ENCODE measurements at places on chromosomes 16 and 17.

DNA sequence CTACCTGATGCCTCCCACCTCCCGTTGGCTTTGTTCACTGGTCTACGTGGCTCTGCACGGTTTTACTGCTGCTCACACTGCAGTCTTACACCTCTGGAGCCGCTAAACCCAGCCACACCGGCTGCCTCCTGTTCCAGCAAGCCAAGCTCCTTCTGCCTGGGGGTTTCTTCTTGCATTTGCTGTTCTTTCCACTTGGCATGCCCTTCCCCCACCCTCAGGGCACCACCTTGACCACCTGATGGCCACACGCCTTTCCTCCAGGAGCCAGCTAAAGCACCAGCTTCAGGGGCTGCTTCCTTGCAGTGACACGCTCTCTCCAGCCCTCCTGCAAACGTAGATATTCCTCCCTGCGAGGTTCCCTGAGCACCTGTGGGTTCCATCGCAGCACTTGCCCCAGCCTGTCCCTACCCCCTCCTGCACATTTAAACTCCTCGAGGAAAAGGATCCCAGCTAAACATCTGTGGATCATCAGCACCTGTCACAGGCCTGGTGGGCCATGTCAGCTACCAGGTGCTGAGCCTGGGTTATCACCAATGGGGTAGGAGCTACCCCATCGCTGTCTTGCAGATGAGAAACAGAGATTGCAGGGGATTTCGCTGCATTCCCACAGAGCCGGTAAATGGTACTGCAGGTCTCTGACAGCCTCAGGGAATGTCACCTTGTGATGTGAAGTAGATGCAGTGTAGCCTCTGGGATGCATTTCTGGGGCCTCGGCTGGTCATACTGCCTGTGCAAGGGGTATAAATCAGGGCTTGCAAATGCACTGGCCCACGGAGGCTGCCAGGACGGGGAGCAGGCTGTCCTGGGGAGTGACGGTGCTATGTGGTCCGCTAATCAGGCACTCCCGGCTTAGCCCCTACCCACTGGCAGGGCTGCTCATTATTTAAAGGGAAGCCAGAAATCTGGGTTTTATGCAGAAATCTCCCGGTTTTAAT is 285.2 kb downstream of the CPPED1 start:
- DNase-seq: no peak

DNA sequence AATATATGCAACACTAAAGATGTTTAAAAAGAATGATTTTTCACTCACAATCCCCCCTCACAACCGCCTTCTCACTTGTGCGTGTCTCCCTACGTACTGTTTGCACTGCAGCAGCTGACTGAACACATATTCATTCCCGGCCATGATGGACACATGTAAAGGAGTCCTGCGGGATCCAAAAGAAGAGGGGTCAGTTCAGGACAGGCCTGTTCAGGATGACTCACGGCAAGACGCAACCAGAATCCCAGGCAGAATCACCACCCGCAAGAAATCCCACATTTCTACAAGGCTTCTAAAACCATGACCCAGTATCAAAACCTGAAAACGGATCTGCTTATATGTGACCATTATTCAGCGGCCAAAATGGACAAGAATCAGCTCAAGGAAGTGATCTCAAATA is 52.3 kb downstream of the CYB5D2 start:
- DNase-seq: no peak

DNA sequence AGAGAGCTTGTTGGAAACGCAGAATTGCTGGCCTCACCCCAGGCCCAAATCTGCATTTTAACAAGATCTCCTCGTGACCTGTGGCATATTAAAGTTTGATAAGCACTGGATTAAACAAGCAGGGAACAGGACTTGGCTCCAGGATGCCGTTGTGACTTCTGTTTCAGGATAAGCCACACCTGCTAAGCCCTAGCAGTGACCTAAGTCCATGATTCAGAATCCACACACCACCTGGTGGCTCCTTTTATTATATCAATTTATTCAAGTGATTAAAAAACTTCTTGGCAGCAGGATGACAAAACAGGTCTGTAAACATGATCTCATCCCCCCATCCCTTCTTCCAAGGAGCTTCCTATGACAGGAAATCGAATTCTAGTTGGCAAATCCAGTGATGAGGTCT is 9.1 kb downstream of the NAGPA start:
- DNase-seq: no peak

- DNase-seq: no peak
Observed at GRCh38 chr17:5563456-5563855, 20.9 kb downstream of the NLRP1 start.

DNA sequence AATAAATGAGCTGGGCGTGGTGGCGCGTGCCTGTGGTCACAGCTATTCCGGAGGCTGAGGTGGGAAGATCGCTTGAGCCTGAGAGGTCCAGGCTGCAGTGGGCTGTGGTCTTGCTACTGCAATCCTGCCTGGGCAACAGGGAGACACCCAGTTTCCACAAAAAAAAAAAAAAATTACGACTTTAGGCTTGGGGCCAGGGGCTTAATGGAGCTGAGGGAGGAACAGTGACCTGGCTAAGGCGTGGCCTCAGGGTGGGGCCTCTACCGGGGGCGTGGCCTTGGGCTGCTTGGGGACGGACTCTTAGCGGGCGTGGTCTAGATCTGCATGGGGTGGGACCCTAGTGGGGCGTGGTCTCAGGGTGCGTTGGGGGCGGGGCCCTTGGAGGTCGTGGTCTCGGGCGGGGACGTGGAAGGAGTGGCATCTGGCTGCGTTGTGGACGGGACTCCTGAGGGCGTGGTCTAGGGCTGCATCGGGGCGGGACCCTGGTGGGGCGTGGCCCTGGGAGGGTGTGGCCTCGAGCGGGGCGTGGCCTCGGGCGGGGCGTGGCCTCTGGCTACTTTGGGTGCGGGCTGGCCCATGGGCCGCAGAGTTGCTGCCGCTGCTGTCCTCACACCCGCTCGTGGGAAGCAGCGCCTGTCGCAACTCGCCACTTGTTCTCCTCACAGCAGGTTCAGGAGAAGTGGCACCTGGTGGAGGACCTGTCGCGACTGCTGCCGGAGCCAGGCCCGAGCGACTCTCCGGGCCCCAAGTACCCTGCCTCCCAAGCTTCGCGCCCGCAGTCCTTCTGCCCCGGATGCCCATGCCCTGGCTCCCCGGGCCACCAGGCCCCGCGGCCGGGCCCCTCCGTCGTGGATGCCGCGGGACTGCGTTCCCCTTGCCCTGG is 5.8 kb upstream of the C17orf99 start:
- peak; percentile 91 for DNase-seq

GRCh38 chr16:49665482-49666230 is 190.3 kb downstream of the ZNF423 start:
- DNase-seq: no peak

DNA sequence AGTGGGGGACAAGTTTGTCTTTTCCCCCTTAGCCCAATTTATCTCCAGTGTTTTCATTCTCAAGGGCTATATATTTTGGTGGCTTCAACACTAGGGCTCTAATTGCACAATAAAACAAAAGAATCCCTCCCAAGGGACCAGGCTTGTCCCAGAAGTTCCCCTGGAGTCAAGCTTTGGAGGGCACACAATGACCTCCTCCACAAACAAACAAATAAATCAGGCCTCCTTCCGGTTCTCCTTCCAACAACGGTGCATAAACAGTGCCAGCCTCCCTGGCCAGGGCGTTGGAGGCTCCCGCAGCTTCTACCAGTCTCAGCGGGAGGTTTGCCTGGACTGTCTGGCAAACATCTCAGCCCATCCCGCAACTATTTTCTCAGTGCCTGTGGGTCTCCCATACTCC is 188.0 kb upstream of the FOXF1 start:
- no peak for DNase-seq

DNA sequence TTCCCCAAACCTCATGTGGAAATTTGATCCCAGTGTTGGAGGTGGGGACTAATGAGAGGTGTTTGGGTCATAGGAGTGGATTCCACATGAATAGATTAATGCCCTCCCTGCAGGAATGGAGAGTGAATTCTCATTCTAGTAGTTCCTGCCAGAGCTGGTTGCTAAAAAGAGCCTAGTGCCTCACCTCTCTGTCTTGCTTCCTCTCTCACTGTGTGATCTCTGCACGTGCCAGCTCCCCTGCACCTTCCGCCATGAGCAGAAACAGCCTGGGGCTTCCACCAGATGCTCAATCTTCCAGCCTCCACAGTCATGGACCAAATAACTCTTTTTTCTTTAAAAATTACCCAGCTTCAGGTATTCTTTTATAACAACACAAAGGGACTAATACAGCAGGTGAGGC is 72.9 kb upstream of the CLEC3A start:
- DNase-seq: no peak

- DNase-seq: peak; percentile 27
Observed at GRCh38 chr17:38925263-38925995, at the start of gene LASP1NB. TSS of gene LASP1NB (plus strand) at chr17:38925614.

DNA sequence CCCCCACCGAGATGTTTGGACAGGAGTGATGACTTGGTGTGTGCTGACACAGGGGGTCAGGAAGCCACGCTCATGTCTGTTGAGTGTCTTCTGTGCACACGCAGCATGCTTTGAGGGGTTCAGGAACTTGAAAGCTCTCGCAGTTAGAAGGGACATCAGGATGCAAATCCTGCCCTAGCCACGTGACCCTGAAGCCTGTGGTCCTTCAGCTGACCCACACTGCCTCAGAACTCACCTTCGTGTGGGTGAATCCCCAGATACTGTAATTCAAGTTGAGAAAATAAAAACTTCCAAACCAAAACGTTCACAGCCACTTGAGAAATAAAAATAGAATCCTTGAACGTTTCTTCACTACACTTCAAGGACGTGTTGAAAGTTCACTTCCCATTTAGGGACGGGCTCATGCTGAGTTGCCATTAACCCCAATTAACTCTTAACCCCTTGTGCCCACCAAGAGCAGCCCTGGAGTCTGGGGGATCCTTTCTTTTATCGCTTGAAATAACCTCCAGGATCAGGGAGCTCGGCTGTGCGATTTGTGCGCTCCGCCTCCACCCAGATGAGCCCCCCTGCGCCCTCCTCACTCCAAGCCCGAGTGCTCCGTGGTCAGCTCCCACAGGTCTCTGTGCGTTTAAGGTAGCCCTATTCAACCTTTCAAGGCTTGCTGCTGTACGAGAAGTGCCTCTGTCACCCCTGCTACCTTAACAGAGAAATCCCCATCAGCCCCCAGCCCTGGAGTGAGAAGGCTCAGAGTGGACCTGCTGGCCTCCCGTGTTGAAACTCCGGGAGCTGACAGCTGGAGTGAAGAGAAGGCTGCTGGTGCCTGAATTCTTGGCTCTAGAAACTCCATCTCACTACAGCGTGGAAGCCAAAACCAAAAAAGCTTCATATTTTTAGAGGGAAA is 36.2 kb upstream of the NAT9 start:
- DNase-seq: no peak

- DNase-seq: no peak
Observed at GRCh38 chr16:16780588-16780987, 401.6 kb downstream of the NPIPA7 start.

GRCh38 chr16:27539120-27539519 is 10.6 kb downstream of the GTF3C1 start:
- no peak for DNase-seq

DNA sequence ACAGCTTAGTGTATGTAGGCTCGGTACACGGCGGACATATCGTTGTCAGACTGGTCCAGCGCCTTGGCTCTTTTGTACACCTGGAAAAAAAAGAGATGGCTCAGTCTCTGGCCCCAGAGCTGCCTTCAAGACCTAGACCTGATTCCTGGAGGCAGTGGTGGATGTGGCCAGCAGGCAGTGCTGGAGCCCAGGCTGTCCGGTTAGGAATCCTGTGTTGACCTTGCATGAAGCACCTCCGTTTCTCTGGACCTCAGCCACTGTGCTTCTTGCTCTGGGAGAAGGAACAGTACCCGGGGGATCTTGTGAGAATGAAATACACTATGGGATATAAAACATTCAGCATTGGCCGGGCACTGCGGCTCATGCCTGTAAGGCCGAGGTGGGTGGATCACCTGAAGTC is 2.8 kb upstream of the ROGDI start:
- no peak for DNase-seq

GRCh38 chr16:7524419-7524818 is 191.8 kb downstream of the RBFOX1 start:
- DNase-seq: no peak

DNA sequence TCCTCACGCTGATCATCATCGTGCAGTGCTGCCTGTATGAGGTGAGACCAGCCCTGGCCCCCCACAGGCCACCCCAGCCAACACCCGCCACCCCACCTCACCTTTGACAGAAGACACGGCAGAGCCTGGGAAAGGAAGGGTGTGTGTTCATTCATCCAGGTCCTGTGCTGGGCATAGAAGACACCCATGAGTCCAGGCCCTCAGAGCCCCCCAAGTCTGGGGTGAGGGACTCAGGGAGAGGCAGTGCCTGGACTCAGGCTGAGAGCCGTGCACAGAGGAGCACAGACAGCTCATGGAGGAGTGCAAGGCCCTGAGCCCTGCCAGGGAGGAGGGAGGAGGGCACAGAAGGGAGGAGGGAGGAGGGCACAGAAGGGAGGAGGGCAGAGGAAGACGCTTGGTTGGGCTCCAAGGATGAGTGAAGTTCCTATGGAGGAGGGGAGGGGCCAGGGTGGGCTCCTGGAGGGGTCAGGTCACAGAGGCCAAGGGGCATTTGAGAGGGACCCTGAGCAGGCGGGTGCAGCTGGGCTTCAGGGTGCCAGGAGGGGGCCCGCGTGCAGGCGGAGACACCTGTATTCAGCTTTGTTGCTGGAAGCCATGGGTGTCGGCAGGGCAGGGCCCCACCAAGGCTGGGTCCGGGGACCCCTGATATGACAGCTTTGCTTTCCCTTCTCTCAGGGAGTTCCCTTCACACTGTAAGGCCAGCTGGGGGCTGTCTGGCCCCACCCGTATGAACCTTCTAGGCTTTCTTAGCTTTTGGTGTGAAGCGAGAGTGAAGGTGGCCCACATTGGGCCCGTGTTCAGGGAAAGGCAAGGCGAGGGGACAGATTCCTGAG is 11.4 kb downstream of the TAX1BP3 start:
- no peak for DNase-seq

DNA sequence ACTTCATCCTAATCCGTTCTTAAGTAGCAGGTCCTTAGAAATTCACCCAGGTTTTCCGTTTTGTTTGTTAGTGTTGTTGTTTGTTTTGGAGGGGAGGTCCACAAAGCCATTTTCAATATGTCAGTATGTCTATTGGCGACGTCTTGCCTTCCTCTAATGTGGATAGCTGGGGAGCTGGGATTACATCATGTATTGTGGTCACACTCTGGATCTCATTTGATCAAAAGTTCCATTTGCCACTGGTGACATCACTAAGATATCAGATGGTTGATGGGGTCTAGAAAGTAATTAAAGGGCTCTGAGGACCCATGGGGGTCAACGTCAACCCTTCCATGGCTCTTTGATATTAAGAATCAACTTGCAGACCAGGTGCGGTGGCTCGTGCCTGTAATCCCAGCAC is 2.7 kb upstream of the EPN3 start:
- DNase-seq: no peak

All from effector CD8-positive, alpha-beta T cell (primary cell).